Coronary artery (tissue), 2 donors: ENCODE measurements at places on chromosomes 3 and 15.

- DNase-seq, result no peak
Measured at GRCh38 chr3:177673112-177673914, 476.0 kb upstream of the TBL1XR1 start.

DNA sequence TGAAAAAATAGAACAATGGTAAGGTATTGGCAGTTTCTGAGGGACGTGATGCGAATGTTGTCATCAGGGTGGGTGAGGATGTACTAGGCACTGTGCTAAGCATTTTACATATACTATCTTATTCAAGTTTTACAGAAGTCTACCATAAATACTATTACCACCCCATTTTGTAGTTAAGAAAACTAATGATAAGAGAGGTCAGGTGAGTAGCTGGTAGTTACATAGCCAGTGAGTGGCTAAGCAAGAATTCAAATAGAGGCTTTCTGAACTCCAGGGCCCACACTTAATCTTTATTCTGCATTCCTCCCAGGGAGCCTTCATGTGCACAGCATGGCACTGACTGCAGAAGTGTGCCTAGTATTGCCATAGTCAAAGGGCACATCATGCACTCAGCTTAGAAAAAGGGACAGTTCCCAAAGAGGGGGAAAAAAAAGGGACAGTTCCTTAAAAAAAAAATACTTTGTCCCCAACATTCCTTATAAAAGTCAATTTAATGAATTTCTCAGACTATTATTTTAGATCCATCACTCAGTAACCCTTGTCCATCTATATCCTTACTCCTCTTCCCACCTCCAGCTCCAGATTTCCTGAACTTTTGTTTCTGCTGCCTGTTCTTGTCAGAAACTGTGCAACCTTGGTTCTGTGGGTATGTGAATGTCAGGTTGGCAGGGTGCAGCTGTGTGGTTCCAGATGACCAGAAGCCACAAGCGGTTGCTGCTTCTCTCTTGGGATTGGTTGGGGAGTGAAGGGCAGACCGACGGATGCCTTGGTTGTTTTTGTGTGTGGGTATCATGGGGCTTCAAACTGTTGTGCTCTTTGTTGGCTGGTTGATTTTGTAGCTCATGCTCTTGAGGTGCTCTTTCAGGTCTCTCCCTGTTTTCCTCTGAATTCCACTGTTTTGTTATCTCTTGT, 8.3 kb downstream of the MAPKBP1 start:
- no peak for DNase-seq

- no peak for DNase-seq
Measured at GRCh38 chr3:44323341-44323955, 15.1 kb upstream of the TCAIM start.

DNA sequence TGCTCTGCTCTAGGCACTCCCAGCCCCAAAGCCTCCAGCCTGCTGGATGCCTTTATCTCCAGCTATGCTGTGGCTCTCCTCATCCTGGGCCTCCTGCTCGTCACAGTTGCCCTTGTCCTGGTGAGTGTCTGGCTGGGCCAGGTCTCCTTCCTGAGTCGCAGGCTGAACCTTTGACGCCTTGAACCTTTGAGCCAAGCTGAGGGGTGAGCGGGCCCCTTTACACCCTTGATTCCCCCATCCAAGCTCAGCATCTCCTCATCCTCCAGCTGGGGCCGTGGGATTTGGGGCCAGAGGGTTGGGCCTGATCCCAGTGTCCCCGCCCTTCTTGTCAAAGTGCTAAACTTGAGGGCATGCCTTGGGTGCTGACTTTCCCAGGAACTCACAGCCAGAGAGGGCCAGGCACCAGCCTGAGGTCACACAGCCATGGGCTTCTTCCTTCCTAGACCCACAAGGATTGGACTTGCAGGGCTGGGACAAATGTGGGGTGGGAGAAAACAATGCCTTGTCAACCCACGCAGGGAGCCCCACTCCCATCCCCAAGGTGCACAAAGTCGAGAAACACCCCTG, 137.0 kb downstream of the TBC1D2B start:
- DNase-seq, result no peak

GRCh38 chr3:133490468-133491351, 82.8 kb upstream of the CDV3 start:
- no peak for DNase-seq

DNA sequence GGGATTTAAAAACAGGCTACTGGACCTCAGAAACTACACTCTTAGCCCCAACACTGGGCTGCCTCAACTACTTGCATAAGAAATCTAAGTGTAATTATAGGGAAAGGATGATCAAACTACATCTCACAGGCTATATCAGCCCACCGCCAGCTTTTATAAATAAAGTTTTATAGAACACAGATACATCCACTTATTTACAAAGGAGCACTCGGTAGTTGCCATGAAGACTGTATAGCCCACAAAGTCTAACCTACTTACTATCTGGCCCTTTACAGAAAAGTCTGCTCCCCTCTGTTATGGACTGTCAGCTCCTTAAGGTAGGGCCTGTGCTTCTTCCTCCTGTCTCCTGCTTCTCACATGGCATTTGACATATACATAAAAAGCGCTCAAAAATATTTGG, 9.5 kb downstream of the OSBPL10 start:
- DNase-seq, result no peak

DNA sequence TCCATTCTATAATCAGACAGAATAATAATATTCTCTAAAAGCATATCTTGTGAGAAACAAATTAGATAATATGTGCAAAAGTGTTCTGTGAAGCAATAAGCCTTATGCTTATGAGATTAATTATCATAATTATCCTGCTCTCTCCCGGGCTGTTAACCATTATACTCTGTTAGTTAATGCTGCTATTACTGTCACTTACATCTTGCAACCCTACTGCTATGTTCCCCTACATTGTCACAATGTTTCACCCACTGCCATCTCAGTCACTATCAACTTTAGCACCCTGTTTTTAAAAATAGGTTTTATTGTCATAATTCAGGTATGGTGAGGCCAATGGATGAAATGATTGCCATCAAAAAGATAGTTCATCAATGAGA, 15.2 kb upstream of the KLHL24 start:
- DNase-seq, result no peak

GRCh38 chr3:62898530-62899496, 23.6 kb upstream of the CADPS start:
- no peak for DNase-seq

DNA sequence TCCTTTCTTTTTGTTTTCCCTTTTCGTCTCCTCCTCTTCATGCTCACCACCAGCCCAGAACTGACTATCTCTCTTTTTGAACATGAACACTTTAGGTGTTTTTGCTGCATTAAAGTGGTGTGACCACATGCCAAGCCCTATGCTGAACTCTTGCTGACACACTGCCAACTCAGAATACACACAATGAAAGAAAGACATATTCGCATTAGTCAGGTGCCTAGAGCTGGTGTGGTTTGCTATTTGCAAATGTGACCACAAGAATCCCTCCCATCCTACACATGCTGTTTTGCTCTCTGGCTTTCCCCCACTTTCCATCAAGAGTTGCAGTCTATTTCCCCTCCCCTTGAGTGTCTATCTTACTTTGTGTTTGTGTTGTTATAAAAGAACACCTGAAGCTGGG, 967.8 kb upstream of the CFAP20DC start:
- no peak for DNase-seq

- no peak for DNase-seq
Measured at GRCh38 chr15:88022716-88023115, 233.8 kb downstream of the NTRK3 start.

DNA sequence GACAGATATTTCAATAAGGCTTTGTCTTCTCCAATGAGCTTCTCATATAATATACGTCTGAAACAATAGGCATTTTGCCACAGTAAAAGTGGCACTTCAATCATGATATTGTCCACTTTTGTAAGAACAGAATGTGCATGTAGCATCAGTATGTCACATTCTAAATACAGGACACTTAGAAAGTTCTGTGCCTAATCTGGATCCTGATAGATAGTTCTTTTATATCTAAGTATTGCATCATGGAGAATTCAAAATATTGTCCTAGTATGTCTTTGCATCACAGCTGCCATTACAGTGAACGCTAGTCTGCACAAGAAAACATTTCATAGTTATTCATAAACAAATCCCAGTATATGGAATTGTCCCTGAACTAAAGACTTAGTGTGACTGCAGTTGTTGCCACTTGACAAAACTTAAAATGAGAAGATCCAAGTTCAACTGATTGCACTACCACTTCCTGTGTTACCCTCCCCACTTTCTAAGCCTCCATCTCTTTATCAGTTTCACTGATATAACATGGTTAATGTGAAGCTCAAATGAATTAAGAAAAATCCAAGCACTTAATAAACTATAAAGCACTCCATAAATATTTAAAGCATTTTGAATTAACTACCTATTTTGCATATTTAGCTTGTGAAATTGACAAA, 19.6 kb downstream of the LRRFIP2 start:
- no peak for DNase-seq

DNA sequence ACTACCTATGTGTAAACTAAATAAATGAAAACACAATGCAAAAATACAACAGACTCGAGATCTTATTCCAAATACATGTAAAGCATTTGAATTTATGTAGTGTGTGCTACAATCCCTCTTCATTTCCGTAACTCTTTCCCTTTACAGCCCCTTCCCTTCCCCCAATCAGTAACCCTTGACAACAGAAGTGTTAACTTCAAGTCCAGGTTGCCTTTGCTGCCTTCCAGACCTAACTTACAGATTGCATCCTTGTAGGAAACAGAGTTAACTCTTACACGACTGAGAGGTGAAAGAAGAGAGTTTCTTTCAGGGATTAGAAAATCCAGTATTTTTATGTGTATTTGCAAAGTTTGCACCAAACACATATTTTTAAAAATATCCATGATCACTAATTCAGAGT, 1.4 kb upstream of the ROBO1 start:
- DNase-seq, result no peak

DNA sequence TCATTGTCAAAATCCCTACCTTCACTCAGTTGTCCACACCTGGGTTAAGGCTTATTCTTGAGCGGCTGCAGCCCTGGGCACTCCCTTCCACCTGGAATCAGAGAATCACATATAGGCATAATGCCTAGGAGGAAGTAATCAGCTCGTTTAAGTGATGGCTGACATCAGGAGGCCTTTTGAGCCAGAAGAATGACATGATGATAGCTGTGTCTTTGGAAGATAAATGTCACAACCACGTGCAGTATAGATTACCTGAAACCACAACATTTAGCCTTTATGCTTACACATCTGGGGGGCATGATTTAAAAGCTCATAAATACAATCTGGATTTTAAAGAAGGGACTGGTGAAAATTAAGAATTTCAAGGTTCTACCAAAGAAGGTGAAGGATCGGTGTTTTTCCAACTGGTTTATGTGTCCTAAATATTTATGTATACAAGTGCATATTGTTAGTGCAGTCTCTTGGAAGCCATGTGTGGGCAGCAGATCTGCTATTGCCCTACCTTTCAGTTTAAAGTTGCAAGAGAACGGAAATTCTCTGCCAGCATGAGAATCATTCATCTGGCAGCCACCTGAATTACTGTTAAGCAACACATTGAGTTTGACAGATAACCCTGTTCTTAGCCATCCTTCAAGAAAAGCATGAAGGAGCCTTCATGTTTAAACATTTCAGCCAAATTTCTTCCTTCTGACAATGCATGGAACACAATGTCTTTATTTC, 163.4 kb upstream of the NR2E3 start:
- no peak for DNase-seq

DNA sequence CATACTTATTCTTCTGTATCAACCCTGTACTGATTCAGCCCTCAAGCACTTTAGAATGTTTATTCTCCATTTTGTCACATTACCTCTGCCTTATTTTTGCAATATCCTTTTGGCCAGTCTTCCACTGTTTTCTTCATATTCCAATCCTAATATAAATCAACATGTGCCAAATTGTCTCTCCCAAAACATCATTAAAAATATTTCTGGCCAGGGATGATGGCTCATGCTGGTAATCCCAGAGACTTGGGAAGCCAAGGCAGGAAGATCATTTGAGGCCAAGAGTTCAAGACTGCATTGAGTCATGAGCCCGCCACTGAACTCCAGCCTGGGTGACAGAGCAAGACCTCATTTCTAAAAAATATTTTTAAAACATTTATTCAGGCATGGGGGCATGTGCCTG, 641.4 kb upstream of the CBLB start:
- no peak for DNase-seq

GRCh38 chr3:193911784-193912340, 224.1 kb upstream of the HES1 start:
- DNase-seq, result no peak

- no peak for DNase-seq
Measured at GRCh38 chr3:66904831-66905493, 93.1 kb upstream of the KBTBD8 start.

- no peak for DNase-seq
Measured at GRCh38 chr3:47394881-47395280, 14.1 kb downstream of the PTPN23 start.

DNA sequence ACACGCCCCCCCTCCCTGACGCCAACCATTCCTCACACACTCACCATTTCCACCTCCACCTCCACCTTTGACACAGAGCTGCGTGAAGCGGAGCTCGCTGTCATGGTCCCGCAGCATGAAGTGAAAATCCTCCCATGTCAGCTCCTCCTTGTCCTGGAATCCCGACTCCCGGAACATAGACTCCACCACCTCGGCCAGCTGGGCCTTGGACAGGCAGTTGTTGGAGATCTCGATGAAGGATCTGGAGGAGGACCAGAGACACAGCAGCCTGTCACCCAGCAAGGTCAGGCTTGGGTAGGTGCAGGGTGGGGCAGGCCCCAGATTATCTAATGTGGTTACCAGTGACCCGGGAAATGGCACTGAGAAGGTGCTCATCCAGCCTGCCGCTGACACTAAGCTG, 12.2 kb downstream of the DUOX2 start:
- no peak for DNase-seq

GRCh38 chr3:134348524-134348923, 25.7 kb downstream of the AMOTL2 start:
- peak; percentile 94 for DNase-seq

GRCh38 chr15:45156744-45157455, 27.1 kb downstream of the DUOX1 start:
- no peak for DNase-seq

- DNase-seq, result no peak
Measured at GRCh38 chr15:51156957-51157356, 62.3 kb upstream of the TNFAIP8L3 start.

DNA sequence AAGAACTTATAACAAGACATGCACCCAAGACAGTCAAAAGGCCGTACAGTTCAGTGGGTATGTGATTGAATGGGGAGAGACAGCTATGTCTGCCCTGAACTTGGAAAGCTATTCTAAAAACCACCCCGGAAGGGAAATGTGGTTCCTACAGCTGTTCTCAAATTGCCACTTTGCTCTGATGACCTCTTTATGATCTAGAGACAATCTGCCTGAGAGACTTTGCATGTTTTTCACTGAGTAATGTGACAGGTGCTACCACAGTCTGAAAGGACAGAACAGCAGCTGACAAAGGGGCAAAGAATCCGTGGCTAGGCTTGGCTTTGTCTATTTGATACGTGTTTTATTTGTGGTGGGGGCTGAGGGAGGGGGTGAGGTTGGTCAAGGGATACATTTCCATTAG, 148.3 kb upstream of the NPHP3 start:
- no peak for DNase-seq

DNA sequence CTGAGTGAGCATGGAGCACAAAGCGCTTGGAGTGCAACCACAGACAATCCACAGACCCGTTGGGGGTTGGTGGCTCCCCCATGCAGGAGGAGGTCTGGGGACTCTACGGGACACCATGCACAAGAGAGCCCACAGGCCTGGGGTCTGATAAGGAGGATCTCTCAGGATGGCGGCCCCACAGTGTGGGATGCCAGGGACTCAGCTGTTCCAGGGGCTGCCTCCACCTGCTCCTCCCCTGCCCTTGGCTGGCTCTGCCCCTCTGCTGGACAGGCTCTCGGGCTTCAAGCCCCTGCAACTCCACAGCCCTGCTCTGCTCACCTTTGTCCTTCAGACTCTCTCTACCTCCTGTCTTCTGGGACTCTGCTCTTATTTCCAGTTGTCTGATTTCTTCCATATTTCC, 184.5 kb upstream of the CHRNA7 start:
- no peak for DNase-seq
